ENCODE measurements at places on chromosomes 3 and 15.
A peak's percentile ranks its signal among the peaks of the same experiment; 100 is the strongest.

GRCh38 chr3:128395500-128396162 lies 71.1 kb downstream of the DNAJB8 start:
- no peak for DNase-seq

GRCh38 chr15:37098468-37099318 lies 1.7 kb downstream of the MEIS2 start:
- no peak for DNase-seq

GRCh38 chr3:24937780-24938179 lies 443.1 kb upstream of the THRB start:
- no peak for DNase-seq

GRCh38 chr3:58068122-58068809 lies 60.0 kb downstream of the FLNB start:
- no peak for DNase-seq

GRCh38 chr3:124360155-124360554 lies 368.2 kb upstream of the ROPN1 start:
- DNase-seq, result no peak

DNA sequence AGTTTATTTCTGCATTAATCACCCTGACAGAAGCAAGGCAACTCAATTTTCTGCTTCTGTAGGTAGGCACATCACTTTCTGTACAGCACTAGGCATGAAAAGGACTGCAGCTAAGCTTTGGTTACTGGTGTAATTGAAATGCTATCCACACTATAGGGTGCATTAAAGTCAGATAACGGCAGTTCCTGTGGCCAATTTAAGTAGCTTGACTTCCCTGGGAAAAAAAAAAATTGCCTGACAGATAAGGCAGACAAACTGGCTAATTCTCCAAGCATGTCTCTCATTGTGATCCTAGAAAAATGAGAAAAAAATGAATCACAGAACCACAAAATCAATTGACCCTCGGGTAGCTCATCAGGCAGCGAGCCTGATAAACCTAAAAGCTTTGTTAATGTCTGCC lies 151.4 kb downstream of the MEIS2 start:
- DNase-seq, result no peak

GRCh38 chr3:54538346-54538745 lies 389.5 kb downstream of the LRTM1 start:
- no peak for DNase-seq

- DNase-seq, result no peak
Observed at GRCh38 chr15:32851572-32851971, 133.8 kb downstream of the GREM1 start.

GRCh38 chr15:85690561-85691231 lies 104.0 kb downstream of the KLHL25 start:
- DNase-seq, result no peak

- no peak for DNase-seq
Observed at GRCh38 chr3:106758459-106758858, 618.8 kb upstream of the CCDC54 start.

DNA sequence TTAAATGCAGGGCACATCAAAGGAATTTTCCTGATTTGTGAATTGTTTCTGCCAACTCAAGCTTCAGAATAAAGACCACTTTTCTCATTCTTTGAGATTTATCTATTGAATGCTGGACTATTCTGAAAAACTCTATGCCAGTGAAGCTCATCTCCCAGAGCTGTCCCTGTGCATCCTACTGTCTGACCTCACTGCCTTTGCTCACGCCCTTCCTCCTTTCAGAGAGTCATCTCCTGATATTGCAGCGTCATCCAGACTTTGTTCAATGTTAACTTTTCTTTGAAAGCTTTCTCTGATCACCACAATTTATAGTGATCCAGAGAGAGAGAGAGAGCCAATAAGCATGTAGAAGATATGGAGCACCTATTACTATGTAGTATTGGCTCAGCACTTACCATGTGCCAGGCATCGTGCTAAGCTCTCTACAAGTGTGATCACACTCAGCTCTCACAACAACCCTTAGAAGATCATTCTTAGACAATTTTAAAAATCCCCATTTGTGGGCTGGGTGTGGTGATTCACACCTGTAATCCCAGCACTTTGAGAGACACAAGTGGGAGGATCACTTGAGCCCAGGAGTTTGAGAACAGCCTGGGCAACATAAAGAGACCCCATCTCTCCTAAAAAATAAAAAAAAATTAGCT lies 30.2 kb upstream of the TLE3 start:
- DNase-seq, result no peak

GRCh38 chr3:81440661-81441060 lies 320.8 kb downstream of the GBE1 start:
- no peak for DNase-seq

- DNase-seq, result no peak
Observed at GRCh38 chr15:45714590-45715488, 80.0 kb downstream of the SQOR start.

- no peak for DNase-seq
Observed at GRCh38 chr3:79297245-79297960, 470.4 kb downstream of the ROBO1 start.

DNA sequence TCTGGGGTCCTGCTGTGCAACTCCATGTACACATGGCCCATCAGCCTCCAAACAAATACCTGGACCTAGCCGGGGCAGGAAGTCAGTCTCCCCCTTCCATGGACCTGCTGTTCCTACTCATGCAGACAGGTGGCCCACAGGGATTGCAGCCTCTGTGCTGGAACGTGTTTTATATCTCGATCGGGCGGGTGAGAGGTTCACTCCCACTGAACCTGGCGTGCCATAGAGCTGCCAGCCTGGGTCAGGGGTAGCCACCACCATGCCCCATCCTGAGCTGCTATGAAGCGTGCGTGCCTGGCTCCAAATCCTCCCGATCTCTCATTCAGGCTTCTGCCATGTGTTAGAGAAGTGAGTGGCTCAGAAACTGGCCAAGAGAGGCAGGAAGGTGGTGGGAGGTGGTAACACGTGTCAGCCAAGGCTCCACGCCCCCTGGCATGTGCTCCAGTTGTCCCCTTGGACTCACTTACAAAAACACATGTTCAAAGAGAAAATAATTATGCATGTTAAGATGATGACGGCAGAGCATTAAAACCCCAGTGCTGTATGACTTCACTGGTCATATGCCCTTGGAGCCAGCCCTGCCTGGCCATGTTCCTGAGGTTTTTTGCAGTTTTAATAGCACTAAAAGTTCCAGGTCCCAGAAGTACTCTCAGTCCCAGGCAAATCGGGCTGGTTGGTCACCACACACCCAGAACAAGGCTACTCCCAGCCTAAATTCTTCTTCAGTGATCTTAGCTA lies 30.6 kb downstream of the CTSH start:
- DNase-seq, result no peak

GRCh38 chr15:75455424-75455981 lies 4.0 kb upstream of the SIN3A start:
- peak; percentile 73 for DNase-seq

DNA sequence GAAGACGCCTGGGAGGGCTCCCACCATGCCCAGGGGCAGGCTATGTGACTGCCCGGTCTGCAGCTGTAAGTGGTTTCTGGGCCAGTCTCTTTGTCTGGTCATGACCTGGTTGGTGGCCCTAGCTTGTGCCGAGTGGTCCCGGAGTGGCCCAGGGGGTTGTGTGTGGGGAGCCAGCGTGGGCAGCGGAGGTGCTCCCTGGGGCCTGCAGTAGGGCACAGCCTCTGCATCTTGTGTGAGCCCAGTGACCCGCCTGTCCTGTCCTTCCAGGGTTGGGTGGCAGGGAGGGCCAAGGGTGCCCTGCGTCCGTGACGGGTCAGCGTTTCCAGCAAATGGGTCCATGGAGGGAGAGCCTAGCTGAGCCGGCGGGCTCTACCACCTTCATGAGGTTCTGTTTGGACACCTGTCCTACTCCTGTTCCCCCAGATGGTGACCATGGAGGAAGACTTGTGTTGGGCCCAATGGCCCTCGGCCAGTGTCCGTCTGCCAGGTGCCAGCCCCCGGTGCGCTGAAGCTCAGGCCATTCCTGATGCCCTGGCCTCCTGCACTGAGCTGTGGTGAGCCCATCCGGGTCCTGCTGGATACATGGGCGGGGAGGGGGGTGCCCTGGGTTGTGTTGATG lies 215.4 kb downstream of the SNRPN start:
- no peak for DNase-seq

DNA sequence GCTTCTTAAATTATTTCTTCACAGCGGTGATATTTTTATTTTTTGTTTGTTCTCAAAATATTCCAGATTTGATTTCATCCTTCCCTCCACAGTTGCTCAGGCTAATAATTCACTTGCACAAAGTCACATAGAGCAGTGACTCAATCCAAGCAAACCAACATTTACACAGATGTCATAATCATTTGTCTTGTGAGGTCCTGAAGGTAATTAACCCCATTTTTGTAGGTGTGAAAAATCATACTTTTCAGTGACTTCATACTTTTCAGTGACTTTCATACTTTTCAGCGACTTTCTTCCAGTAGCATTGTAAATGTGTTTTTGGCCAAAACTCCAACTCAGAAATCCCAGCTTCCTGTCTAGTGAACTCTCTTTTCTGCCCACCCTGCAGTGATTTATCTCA lies 32.1 kb downstream of the CD200 start:
- DNase-seq, result no peak

DNA sequence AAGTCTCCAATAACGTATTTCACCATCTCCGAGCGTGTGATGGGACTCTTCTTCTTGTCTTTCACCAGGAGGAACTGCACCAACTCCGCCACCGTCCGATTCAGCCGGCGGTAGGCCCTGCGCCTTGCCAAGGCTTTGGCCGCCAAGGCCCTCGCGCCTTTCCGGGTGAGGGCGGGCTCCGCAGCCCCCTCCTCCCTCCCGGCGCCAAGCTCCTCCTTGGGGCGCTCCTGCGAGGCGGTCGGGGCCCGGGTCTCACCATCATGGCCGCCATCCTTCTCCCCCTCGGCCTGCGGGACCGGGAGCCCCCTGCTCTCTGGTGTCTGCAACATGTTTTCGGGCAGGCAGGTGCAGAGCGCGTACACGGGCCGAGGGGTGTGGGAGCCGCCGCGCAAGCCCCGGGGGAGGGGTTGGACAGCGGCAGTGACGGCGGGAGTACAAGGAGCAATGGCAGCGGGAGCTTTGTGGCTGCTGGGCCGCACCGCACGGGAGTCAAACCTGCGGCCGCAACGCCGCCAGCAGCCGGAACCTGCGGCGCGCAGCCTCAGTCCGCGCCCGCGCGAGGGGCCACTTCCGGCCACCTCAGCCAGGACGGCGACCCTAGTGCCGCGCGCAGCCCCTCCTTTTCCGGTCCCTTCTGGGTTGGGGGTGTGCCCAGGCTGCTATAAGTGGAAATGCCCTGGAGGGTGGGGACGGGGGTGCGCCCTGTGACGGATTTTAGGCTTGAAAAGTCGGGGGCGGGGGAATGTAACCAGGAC lies at the start of gene MAGEF1:
Gene MAGEF1, minus strand, starts transcription at position 572 of the 755 bp plus-strand sequence. Its CDS starts 243 bp downstream, at position 329.
- peak; percentile 45 for DNase-seq

DNA sequence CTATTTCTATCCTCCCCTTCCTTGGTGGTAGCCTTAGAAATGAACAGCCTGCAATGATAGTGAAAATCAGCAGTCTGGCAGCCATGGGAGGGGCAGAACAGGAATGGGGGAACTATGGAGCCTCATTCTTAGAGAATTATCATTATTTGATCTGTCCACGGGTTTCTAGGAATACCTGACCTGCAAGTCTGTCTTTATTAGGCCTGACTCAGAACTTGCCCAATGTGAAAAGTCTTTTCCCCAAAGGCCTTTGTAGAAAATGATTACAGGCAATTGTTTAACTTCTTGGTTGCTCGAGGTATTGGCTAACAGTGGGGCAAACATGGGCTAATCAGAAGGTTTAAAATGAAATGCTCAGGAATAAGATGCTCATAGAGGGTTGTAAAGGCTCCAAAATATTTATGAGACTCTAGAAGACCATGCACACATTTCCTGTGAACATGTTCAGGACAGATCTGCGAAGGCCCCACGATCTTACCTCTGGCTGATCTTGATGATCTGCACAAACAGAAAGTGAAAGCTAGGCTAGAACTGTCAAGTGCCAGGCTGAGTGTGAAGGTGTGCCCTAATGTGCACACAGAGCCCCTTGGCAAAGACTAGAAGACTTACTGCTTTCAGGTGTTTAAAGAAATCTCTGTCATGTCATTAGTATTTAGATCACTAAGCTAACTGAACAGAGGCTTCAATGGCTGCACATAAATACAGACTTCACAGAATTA lies 39.6 kb upstream of the LAMP3 start:
- no peak for DNase-seq

GRCh38 chr3:150414258-150414657 lies 6.2 kb downstream of the TSC22D2 start:
- DNase-seq, result no peak

DNA sequence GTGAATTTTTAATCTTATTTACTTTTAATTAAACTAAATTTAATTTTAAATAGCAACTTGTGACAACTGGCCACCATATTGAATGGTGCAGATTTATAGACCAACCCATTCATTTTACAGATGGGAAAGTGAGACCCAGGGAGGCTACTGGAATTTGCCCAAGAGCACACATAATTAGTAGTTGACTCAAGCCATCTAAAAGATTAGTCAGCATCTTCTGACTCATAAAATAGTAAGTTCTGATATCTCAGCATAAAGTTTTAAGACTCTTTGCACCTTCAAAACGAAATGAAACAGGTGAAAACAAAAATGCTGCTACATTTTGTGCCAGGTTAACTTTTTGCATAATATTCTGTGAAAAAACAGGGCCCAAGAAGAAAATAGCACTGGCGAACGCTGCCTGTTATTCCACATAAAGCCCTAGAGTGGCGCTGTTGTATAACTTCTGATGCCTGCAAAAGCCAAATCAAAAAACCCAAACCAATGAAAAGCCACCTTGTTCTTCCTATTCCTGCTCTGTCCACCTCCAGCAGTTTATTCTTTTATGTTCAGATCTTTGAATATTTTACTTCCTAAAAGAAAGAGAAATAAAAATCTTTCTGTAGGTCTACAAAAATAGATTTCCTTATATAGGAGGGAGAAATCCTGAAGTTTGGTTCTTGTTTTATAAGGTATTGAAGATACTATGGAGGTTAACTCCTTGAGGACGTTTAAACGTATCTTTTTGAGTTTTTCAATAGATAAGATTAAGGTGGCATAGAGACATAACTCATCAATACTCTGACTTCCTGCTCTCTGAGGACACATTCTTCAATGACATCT lies 62.8 kb downstream of the OTOL1 start:
- DNase-seq, result no peak

DNA sequence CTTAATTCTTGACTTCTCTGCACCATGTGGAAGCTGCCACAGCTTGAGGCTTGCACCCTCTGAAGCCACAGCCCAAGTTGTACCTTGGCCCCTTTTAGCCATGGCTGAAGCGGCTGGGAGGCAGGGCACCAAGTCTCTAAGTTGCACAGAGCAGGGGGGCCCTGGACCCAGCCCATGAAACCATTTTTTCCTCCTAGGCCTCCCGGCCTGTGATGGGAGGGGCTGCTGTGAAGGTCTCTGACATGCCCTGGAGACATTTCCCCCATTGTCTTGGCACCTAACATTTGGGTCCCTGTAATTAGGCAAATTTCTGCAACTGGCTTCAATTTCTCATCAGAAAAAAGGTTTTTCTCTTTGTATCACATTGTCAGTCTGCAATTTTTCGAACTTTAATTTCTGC lies 92.8 kb upstream of the GALNT15 start:
- DNase-seq, result no peak

DNA sequence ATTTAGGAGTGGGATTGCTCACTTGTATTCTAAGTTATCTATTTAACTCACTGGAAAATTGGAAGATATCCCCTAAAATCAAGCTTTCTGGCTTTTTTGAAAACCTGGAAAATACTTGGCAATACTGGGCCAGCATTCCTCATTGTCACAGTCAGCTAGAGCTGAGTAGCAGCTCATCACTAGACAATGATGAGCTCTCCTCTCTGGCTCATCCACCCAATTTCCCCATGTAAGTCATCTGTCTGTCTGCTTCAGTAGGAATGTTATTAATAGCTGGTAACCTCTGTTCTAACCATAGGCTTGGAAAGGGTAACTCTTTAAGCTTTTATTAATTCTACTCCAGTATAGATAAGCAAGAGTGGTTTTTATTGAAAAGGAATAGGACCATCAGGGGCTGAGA lies 39.7 kb upstream of the PIK3R4 start:
- DNase-seq, result no peak

GRCh38 chr3:55405436-55405835 lies 81.7 kb downstream of the WNT5A start:
- DNase-seq, result no peak

All from activated naive CD4-positive, alpha-beta T cell (primary cell).